ENCODE measurements at places on chromosomes 4 and X.

DNA sequence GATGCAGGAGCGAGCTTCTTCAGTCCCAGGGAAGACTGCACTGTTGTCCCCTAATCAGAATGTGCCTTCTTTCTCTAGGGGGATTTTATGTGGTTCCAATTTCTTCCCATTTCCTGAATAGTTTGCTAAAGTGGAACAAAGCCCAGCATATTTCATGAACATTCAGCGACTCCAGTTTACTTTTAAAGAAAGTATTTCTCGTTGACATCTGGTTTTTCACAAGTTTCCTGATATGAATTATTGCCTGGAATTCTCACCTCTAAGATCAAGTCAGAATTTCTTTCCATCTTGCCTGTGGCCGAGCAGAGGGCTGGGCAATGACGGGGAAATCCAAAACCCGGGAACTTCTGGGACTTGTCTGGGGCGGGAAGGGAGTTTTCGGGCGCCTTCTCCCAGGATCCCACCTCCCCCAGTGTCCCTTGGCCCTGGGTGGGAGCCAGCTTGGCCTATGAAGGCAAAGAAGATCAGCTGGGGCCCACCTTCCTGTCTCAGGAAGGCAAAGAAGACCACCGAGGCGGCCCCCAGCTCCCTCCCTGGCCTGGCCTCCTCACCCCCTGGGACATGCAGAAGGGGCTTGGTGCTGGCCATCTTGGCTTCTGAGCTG is 15.4 kb downstream of the SORCS2 start:
- no peak for DNase-seq

DNA sequence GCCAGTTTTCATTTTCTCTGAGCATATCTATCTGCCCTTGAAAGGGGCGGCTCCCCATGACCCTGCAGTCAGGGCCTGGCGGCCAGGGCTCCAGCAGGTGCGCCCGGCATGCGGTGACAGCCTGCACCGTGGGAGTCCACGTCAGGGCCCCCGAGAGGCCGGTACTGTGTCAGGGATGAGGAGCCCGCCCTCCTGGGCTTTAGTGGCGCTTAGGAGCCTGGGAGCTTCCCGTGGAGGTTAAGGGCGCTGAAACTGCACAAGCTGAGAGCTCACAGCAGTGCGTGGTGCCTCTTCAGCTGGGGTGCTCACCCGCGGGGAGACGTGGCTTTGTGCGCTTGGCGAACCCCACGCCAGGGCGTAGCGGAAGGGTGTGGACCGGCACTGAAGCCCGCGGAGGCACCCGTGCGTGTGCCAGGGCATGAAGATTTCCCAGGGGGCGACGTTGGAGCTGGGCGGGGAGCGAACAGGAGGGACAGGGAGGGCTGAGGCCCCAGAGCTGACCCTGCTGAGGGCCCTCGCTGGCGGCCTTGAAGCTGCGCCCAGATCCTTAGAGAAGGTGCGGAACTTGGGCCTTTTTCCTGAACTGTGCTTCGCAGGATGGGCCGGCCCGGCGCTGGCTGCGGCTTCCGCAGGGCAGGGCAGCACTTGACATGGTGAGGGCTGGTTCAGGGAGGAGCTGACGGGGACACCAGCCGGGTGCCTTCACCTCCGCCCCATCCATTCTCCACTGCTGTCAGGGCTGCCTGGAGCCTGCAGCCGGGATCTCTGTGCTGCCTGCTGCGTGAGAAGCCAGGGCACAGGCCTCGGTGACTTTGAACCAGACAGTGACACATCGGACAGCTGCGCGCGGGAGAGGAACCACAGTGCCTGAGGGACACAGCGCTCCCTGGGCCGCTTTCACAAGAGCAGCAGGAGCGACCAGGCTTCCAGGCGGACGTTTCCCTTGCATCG is 32.9 kb downstream of the HTT-AS start:
- DNase-seq, result peak; percentile 18

- no peak for DNase-seq
These were observed 58.0 kb upstream of the PTPN13 start for GRCh38 chr4:86536151-86536550.

GRCh38 chrX:18424482-18425198 is 768 bp upstream of the CDKL5 start:
- DNase-seq, result peak; percentile 0

DNA sequence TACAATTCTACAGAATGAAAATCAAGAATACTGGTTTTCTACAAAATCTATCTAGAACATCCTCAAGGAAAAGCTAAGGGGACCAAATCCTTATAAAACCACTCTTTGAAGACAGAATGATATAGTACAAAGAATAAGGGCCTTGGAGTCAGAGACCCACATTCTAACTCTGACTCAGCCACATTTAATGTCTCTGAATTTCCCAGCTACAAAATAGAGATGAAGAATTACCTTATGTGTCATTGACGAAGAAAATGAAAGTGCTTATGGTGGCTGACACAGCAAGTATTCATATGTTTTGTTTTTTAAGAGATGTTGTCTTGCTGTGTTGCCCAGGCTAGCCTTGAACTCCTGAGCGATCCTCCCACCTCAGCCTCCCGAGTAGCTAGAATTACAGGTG is 35.9 kb upstream of the CXorf38 start:
- DNase-seq, result no peak

DNA sequence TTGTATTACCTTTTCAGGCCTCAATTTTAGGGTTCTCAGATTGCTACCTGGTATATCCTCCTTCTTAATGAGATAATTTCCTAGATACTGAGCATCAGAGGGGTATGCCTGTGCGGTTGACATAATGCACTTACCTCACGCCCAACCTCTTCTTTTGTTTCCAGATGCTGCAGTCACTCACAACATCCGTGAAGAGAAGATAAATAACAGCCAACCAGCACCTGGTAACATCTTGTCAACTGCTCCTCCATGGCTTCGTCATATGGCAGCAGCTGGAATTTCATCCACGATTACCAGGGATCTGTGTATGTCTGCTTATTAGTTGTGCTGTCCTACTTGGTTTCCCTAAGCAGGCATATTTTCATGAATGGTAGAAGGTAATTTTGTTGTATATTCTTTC is 16.7 kb downstream of the SAGE1 start:
- no peak for DNase-seq

GRCh38 chr4:88060431-88060830 is 53.0 kb downstream of the PKD2 start:
- DNase-seq, result no peak

GRCh38 chrX:53412446-53412845 is 10.0 kb downstream of the SMC1A start:
- no peak for DNase-seq

- DNase-seq, result no peak
These were observed at the start of gene GPR78 for GRCh38 chr4:8580321-8581093. TSS of gene GPR78 (plus strand) at chr4:8580392. CDS start at chr4:8580983, 591 bp downstream.

GRCh38 chr4:149277705-149278104 is 537.9 kb downstream of the IQCM start:
- no peak for DNase-seq

- DNase-seq, result no peak
These were observed 6.4 kb upstream of the PTTG2 start for GRCh38 chr4:37953620-37954293.

DNA sequence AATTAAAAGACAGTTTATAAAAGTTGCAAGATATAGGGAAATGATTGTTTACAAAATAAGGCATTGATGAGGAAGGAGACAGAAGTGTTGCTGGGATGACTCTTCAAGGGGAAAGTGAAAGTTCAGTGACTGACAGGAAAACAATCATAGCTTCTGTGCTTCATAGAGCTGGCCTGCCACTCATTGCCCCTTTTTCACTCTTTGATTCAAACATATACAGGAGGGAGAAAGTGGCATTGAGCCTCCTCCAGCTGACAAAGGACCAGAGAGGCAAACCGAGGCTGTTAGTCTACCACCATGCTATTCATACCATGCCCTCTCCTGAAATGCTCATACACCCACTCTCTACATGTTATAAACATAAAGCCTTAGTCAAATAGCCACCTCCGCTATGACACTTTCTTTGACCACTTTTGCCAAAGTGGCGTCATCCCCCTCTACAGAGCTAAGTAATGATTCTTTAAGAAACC is 79.2 kb upstream of the ATOH1 start:
- no peak for DNase-seq

DNA sequence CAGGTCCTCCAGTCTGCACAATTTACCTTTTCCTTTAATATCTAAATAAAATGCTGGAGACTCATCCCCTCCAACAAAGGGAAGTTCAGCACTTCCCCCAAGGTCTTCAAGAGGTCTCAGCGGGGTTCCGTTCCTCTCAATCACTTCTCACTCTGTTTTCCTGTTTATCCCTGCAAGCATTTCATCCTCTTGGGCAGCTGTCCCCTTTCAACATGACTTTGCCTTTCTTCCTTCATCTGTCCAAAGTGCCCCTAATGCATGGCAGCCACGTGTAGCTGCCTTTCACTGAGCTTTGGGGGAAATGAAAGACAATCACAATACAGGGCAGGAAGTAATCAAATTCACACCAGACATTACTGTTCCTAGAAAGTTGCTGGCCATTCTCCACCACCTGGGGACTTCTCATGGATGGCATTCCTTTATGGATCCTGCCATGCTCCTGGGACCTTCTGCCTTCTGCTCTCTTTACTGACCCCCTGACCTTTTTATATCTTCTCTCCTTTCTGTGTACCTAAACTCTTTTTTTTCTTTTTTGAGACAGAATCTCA is 79.7 kb upstream of the USP9X start:
- DNase-seq, result no peak

- peak; percentile 67 for DNase-seq
These were observed 11.2 kb upstream of the CCNQ start for GRCh38 chrX:153609917-153610835.

DNA sequence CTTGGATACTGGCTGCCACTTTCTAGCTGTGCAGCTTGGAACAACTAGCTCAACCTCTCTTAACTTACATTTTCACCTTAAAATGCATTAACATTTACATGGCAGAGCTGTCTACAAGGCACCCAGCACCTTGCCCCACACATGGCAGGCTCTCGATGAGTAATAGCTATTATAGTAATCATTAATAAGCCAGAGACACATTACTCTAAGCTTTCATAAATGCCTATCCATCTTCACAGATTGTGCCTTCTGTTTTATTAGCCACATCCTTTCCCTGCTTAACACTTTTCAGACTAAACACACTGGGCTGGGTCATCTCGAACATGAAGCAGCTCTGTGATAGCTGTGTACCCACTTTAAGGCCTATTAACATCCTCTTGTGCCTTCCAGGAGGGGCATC is 83.8 kb upstream of the UCP1 start:
- no peak for DNase-seq

DNA sequence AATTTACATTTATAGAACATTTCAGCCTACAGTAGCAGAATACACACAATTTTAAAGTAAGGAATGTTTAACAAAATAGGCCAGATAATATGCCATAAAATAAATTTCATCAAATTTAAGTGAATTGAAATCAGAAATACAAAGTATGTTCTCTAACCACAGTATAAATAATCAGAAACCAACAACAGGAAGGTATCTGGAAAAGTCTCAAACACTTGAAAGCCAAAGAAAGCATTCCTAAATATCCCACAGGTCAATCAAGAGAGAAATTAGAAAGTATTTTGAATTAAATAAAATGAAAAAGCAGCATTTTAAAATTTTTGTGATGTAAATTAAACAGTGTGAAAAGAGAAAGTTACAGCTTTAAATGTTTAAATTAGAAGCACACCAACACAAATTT is 899.2 kb downstream of the PDHA2 start:
- no peak for DNase-seq

- DNase-seq, result no peak
These were observed 32.5 kb downstream of the FSTL5 start for GRCh38 chr4:162131256-162131655.

DNA sequence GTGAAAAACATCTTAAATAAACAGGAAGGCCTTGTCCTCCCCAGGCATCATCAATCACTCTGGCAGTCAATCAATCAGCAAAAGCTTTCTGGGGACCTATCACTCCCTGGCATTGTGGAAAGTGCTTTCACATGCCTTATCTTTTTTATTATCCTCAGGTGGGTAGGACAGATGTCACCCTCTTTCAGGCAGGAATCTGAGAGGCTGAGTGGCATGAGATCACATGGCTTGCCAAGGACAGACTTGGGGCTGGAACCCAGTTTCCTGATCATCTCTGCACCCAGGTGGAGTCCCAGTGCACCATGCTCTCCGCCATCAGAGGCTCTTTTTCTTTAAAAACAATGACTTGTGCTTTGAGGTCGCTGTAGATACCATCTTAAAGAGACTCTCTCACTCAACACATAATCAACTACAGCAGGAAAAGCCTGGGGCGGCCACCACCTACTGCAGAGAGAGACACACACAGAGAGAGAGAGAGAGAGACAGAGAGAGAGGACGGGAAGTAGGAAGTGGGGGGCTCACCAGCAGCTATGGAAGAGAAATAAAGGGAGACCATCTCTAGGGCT is 282.7 kb downstream of the PTTG2 start:
- DNase-seq, result no peak

DNA sequence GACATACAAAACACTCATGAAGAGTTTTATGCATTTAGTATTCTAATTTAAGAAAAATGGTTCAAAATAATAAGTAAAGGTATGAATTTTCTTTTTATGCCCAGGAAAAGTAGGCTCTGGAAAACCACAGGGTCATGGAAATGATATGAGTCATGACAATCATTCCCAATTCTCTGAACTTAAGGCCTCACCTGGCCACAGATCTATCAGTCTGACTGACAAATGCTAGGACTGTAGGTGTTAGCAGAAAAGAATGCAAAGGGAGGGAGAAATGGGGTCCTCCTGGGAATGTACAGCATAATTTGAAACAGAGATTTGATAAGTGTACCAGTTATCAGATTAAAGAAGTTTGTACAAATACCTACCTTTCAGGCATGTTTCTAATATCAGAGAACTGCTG is 270.5 kb upstream of the ARSJ start:
- DNase-seq, result no peak

- no peak for DNase-seq
These were observed 41.1 kb downstream of the RFC1 start for GRCh38 chr4:39324897-39325613.

GRCh38 chrX:24243692-24244091 is 70.2 kb downstream of the SUPT20HL2 start:
- no peak for DNase-seq

DNA sequence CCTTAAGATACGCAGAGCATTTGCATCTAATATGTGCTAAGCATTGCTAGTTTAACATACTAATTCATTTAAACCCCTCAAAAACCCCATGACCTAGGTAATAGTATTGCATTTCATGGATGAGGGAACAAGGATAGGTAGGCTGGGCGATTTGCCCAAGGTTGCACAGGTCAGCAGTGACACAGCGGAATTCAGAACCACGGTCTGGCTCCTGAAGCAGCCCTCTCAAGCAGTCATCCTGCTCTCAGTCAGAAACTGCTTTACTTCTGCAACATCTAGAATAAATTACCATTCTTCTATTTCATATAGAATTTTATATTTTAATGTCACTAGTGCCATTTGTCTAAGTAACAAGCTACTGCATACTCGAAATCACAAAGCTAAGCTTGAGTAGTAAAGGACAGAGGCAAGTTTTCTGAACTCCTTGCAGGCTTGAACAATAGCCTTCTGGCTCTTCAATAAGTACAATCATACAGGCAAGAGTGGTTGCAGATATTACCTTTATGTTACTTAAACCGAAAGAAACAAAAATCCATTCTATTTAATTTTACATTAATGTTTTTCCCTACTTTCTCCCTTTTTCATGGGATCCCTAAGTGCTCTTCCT is 555 bp upstream of the SPP1 start:
- no peak for DNase-seq

All from activated T-helper 1 cell treated with Interleukin-2 at 50 U/mL for 16 hours (primary cell).